ENCODE measurements at places on chromosomes 2 and 18.

- DNase-seq, result no peak
Observed at GRCh38 chr2:71930049-71930681, 217.5 kb downstream of the CYP26B1 start.

DNA sequence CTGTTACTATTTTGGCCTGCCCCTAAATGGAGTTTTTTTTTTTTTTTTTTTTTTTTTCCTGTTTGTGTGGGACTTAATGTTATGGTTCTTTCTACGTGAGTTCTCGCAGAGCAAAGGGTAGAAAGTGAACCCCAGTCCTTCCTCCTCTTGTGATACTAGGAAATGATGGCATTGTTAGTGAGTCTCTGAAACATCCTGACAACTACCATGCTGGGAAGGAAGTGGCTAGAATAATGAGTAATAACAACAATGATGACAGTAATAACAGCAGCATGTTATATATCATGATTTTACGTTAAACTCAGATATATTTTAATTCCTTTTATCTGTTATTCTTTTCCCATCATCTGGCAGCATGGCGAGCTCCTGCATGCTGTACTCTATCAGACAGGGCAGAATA is 216.2 kb upstream of the LINC00305 start:
- peak; percentile 4 for DNase-seq

GRCh38 chr18:47931718-47932103 is 1.3 kb upstream of the SMAD2 start:
- DNase-seq, result no peak

- no peak for DNase-seq
Observed at GRCh38 chr2:110766291-110766690, 33.9 kb downstream of the ACOXL start.

DNA sequence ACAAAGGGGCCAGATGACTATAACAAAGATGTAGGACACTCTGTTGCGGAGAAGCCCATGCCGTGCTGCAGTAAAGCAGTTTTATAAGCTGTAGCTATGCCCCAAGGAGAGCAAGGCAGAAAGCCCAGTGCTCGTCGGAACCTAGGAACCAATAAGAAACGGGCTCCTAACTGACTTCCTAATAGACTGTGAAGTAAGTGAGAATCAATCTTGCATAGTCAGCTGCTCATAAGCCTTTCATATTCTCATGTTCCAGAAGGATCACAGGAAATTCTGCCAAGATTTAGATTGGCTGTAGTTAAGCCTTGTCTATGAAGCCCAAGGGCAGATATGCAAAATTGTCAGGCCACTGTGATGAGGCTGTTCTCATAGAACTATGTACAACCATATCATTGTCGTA is 98.4 kb downstream of the RTTN start:
- no peak for DNase-seq

GRCh38 chr2:190655570-190655969 is 6.7 kb downstream of the NAB1 start:
- DNase-seq, result no peak

Measured in activated CD4-positive, alpha-beta T cell treated with anti-CD3 and anti-CD28 coated beads, Interleukin-2, Interleukin-4, amounts not matched to agents 100 ng/mL and 50 ng/mL, durations not matched to agents 16 hours and 8 hours (primary cell).